ENCODE measurements at places on chromosomes 6 and 20.
A peak's percentile ranks its signal among the peaks of the same experiment; 100 is the strongest.

DNA sequence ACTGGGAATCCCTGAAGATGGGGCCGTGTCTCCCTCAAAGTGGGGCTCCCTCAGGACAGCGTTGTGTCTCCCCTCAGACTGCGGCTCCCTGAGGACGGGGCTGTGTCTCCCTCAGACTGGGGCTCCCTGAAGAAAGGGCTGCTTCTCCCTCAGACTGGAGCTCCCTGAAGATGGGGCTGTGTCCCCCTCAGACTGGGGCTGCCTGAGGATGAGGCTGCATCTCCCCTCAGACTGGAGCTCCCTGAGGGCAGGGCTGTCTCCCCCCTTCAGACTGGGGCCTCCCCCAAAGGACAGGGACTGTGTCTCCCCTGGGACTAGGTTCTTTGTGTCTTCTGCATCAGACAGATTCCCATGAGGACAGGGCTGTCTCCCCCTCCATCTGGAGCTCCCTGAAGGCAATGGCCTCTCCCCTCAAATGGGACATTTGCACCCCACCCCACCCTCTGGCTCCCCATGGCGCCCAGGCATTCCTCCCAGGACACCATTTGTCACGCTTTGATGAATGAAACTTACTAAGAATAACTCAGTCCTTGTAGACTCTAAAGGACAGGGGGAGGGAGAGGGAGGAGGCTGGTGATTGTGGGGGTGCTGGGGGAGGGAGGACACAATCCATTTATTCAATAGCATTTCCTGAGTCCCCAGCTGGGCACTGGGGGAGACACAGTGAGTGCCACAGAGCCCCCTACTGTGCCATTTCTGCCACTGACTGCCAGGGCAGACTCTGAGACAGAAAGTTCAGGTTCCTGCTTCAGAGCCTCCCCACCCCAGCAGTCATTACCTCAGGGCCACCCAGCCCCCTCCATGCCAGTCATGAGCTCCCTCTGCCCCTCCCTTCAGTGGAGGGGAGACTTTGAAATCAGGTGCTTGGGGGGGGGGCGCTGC is 122.4 kb downstream of the MRPL14 start:
- DNase-seq = no peak

GRCh38 chr20:38023181-38024001 is 9.9 kb downstream of the TTI1 start:
- DNase-seq = no peak

GRCh38 chr20:58896820-58897219 is 44.3 kb downstream of the GNAS start:
- no peak for DNase-seq

DNA sequence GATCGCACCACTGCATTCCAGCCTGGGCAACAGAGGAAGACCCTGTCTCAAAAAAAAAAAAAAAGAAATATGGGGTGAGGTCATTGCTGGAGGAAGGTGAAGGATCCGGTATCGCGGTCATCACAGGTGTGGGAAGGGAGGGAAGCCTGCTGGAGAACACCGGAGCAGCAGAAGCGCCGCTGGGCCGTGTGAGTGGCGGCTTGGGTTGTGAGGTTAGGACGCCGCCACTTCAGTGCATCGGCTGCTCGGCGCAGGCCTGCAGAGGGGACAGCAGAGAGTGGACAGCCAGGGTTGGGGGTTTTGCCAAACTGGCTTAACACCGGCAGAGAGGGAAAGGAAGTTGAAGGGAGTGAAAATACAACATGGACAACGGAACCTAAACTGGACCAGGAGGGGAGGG is 5.4 kb downstream of the TLDC2 start:
- DNase-seq = no peak

GRCh38 chr6:21767891-21768648 is 174.5 kb downstream of the SOX4 start:
- DNase-seq = no peak

- DNase-seq = no peak
Observed at GRCh38 chr6:31651602-31652191, 764 bp downstream of the BAG6 start.

DNA sequence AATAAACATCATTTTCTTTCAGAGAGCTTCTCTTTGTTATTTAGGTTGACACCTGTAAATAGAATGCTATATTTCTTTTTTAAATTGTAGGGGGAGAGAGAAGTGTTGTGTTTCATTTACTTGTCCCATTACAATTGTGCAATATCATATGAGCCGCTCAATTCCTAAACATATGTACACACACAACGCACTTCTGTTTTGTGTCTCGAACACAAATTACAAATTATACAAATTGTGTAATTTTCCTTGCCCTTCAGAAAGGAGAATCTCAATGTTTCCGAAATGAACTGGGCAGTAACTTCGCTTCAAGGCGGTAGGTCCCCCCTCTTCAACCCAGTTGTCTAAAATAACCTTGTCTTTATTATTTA is 2.6 kb upstream of the ABT1 start:
- DNase-seq = no peak

DNA sequence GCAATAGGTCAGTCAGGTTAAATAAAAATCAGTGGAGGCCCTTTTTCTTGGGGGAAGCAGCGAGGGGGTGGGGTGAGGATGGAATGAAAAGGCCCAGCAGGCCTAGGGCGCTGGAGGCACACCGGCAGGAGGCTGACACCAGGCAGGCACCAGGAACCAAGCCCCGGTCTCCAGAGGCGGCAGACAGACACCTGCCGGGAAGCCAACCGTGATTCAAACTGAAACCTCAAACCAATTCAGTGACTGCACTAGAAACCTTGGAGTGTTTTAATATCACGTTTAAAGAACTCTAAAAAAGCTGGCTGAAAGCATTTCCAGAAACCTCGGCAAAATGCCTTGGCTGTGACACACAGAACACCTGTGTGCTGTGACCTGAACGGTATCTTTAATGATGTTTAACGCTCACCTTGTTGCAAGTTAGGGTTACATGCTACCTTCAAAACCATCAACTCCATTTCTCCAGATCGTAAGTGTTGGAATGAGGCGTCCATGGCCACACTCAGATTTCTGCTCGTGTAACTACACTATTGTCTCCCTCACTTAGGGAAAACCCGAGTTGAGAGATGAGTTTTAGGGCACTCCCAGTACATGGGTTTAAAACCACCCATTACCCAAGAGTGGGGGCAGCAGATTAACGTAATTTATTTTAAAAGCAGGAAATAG is 27.2 kb downstream of the DIDO1 start:
- DNase-seq = peak; percentile 52

DNA sequence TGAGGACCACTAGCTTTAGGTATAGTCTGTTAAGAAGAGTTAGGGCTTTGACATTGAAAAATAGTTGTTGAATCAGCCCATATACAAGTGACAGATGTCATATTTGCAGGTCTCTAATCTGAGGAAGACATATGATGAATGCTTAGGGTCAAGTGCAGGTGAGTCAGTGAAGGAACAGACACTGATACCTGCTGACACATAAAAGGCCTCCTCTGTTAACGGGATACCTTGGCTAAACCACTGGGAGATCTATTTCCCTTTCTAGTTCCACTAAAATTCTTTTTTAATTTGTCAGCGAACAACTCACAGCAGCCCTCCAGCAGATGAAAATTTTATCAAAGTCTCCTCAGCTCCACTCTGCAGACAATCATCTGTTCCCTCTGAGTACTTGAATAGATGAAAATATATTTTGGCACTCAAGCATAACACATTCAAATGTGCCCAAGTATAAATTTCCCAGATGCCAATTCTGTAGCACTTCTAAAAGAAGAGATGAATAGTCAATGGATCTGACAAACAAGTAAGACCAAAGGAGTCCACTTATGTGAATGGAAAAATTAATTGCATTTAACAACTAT is 154.0 kb downstream of the KIF16B start:
- DNase-seq = no peak

GRCh38 chr6:126118936-126119335 is 132.6 kb downstream of the TRMT11 start:
- DNase-seq = no peak

DNA sequence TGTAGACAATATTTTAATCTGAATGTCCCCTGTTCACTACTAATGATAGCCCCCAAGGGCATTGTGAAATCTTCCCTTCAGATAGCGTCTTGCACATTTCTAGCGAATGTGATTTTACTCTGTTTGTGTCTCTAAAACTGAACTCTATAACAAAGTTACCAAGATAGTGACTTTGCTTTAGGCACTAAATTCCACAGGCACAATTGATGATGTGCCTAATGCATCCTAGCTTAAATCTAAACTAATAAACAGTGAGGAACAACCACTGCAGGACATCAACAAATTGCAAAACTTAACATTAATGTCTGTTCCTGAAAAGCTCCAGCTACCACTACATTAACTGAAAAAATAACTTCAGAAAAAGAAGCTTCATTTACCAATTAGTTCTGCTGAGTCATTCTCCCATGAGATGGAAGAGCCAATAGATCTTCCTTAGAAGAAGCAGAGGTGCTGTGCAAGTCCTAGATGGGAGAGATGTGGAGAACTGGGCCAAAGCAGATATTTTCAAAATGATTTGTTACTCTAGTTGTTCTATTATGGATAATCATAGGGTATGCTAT is 1065.0 kb downstream of the EPHA7 start:
- no peak for DNase-seq

DNA sequence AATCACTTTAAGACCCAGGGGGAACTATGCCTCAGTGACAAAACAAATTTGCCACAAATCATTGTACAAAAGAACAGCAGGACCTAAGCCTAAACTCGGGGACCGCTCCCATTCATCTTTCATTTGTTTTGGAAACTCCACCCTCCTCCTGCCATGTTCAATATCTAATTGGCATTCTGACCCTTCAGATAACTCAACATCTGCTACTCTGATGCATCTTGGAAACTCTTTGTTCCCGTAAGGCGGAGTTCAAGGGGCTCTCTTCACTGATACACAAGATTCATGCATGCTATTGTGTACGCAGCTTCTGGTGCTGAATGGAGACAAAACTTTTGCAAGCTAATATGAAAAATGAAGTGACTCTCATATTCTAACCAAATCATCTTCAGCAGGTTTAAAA is 187.6 kb downstream of the ZFP64 start:
- DNase-seq = no peak

- no peak for DNase-seq
Observed at GRCh38 chr20:42941629-42942028, 248.1 kb downstream of the PTPRT start.

DNA sequence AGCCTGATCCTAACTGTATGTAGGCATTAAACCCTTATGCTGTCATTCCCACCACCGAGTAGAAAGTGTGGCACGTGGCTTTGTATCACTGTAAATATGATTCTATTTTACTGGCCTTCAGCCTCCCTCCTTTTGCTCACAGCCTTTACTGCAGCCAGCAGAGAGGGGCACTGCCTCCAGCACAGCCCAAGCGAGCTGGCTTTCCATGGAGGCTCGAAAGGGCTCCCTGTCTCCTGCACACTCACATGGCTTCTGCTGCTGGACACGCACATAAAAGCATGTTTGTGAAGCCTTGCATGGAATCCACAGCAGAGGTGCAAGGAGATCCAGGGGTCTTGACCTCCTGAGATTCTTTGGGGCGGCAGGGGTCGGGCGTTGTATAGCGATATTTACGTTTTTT is 51.3 kb downstream of the RNASET2 start:
- no peak for DNase-seq

DNA sequence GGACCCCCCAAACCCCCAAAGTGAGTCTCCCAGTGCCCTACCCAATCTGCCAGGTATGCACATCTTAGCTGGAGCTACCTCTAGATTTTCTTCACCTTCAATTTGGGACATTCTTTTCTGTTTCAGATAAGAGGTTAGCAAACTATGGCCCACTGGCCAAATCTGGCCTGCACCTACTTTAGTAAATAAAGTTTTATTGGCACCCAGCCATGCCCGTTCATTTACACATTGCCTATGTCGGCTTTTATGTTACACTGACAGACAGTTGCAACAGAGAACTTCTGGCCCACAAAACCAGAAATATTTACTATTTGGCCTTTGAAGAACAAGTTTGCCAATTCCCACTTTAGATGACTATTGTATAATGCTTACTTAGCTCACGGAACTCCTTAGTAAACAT is 55.9 kb upstream of the STX16 start:
- DNase-seq = no peak

DNA sequence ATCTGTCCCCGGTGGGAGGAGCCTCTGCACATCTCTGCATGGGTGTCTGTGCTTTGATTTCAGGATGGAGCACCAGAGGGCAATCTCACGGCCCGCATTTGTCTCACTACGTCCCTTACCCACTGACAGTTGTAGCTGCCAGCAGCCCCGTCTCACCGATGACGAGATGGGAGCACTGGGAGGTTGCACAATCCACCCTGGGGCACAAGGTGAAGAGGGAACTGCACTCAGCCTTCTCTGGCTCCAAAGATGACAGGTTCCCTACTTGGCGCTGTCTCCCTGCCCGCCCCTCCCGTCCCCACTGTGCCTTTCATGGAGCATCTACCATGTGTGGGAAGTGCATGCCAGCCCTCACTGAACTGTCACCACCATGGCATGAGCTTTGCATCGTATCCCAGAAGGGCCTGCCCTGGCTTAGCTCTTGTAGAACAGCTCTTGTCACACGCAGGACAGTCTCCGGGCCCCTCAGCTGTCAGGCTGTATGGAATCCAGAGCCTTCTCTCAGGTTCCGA is 99.9 kb upstream of the PMEPA1 start:
- no peak for DNase-seq

GRCh38 chr6:128494440-128494839 is 26.0 kb downstream of the PTPRK start:
- no peak for DNase-seq

DNA sequence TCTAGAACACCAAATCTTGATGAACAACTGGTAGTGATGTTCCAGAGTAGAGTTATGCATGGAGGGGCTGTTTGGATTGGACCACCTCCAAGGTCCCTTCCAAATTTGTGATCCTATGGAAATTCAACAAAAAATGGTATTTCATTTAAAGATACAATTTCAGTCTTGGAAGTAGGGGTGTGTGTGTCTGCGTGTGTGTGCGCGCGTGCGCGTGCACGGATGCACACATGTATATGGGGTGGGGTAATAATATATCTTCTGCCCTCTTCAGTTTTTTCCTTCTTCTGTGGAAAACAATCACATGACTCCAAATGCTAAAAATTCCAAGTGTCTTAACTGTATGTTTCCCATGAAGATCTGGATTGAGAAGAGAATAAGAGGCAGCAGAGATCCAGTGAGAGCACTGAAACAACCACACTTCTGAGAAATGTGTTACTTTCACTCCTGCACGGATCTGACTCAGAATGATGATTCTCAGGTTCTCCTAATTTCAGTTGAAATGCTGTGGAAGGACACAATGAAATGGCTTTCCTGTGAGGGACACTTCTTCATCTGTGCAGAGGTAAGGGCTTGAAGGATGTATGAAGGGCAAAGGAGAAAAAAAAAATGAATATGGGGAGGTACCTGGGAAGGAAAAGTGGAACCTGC is 10.6 kb upstream of the IL17F start:
- no peak for DNase-seq

DNA sequence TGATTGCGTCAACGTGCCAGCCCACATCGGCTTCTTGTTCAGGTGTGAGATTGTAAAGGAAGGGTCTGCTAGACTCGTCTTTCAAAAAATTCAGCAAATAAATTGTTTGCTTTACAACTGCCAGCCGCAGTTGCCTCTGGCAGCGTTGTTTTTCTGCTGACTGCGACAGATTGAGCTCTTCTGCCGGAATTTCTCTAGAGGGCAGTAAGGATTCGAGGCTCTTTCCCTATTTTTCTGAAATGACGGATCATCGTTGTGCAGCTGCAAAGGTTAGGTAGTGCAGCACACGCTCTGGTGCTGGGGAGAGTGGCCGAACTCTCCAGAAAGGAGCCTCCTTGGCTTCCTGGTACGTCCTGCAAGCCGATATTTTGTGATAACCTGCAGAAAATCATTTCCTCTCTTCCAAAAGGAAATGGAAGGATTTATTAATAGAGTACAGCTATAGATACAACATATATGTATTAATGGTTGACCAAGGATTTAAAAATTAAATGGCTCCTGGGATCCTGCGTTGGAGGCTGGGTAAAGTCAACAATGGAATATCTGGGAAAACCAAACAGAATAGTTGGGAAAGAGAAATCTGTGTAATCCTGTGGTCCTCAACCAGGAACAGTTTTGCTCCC is 121.9 kb upstream of the ZFP64 start:
- DNase-seq = no peak

All from activated naive CD8-positive, alpha-beta T cell treated with anti-CD3 and anti-CD28 coated beads for 36 hours (primary cell).